ENCODE measurements at places on chromosomes 16 and 17. TPM values are rescaled to one million over a fixed set of nuclear protein-coding genes. Genes with fewer than 3 reads are reported as not detected.

FBXO39 gene
- polyA plus RNA-seq: not detected

PIK3R6 gene
- polyA plus RNA-seq: 0.75 TPM

OTOA gene
- polyA plus RNA-seq: not detected

ACSM5 gene
- 9.4 TPM for polyA plus RNA-seq

TTYH2 gene
- 3.1 TPM for polyA plus RNA-seq

GEMIN4 gene
- polyA plus RNA-seq: 18.1 TPM

CIBAR2 gene
- not detected for polyA plus RNA-seq

TEKT5 gene
- 2.9 TPM for polyA plus RNA-seq

CRYBA1 gene
- not detected for polyA plus RNA-seq

MGAT5B gene
- not detected for polyA plus RNA-seq

CDC6 gene
- 1.6 TPM for polyA plus RNA-seq

SLC52A1 gene
- not detected for polyA plus RNA-seq

ODAD4 gene
- 3.8 TPM for polyA plus RNA-seq

MYL4 gene
- 3.0 TPM for polyA plus RNA-seq

ERBB2 gene
- polyA plus RNA-seq: 22.7 TPM

PLXDC1 gene
- polyA plus RNA-seq: 1.7 TPM

KRT23 gene
- not detected for polyA plus RNA-seq

CA10 gene
- polyA plus RNA-seq: not detected

MRPL58 gene
- polyA plus RNA-seq: 31.2 TPM

Data from aorta (tissue), 5 donors.